ENCODE measurements at places on chromosomes 4 and X.

DNA sequence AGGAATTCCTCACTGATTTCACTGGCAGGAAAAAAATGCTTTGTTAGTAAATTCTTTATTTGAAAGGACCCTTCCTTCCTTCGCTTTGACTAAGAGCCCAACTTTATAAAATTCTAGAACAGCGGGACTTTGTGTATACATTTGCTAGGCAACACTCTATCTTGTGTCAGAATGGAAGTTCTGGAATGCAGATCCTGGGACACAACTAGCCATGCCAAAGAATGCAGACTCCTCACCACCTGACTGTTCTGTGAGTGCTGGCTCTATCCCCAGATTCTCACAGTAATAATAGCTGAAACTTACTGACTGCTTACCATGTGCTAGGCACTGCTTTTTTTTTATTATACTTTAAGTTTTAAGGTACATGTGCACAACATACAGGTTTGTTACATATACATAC, 73.3 kb upstream of the ZDHHC15 start:
- no peak for DNase-seq

DNA sequence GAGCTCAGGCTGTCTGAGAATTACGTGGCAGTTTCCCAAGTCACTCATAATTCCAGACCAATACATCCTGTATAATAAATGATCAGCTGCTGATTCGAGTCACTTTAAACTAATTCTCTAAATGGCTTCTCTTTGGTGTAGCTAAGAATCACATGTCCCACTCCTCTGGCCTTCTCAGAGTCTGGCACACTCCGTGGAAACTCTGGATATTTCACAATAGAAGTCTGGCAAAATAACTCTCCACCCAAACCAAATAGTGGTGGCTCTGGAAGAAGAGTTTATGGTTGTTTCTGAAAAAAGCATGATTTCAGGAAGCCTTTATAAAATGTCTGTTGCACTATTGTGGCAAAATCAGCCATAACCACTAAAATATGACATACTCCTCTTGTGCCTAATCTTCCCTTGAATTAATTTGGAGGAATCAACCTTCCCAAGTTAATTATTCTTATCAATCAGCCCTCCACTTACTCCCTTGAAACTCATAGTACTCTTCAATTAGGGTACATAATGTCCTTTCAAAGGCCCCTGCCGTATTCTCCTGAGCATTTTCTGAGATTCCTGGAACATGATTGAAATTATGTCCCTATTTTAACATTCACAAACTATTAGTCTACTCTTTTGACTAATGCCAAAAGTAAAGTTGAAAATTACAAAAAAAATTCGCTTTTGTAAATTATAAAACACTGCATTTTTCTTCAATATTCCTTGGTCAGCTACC, 991.6 kb downstream of the FAT4 start:
- DNase-seq: no peak

GRCh38 chr4:189364032-189364449, 576.6 kb upstream of the FRG1 start:
- DNase-seq: no peak

GRCh38 chr4:153022241-153022715, 86.2 kb downstream of the FHDC1 start:
- DNase-seq: peak; percentile 74

GRCh38 chrX:15761564-15762191, 23.6 kb downstream of the CA5B start:
- peak; percentile 69 for DNase-seq

DNA sequence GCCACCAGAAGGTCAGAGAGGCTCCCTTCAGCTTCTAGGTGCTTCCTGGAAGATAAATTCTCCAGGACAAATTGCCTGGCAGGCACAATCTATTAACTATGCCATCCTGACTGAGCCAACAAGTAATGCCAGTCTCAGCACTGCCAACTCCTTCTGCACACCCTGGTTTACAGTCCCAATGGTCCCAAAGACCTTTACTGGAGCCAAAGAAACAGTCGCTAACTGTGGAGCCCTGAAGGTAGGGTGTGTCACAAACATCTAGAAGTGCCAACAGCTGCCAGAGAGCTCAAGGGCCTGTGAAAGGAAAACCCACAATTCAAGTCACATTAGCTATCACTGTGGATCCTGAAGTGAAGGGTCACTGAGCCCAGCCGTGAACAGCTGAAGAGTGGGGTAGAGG, 34.9 kb upstream of the CITED1 start:
- DNase-seq: no peak

GRCh38 chr4:107600436-107600835, 119.6 kb downstream of the PAPSS1 start:
- no peak for DNase-seq

DNA sequence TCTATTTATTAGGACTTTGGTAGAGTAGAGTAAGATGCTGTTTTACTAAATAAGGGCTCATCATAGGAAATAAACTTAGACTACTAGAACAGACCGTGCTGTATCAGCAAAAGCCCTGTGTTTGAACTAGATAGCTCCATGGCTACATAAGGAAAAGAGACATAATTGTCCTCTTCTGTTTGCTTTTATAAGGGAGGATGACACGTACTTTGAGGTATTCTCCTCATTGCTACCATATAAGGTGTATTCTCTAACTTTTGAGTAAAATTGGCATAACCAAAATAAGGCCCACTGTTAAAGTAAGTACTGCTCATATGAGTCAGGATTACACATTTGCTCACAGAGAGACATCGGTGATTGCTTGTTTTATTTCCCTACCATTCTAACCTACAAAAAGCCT, 64.3 kb downstream of the PDLIM5 start:
- DNase-seq: no peak

GRCh38 chr4:81314196-81314896, 99.3 kb upstream of the PRKG2 start:
- DNase-seq: peak; percentile 71

- DNase-seq: no peak
Measured at GRCh38 chr4:107519053-107519452, 201.0 kb downstream of the PAPSS1 start.

DNA sequence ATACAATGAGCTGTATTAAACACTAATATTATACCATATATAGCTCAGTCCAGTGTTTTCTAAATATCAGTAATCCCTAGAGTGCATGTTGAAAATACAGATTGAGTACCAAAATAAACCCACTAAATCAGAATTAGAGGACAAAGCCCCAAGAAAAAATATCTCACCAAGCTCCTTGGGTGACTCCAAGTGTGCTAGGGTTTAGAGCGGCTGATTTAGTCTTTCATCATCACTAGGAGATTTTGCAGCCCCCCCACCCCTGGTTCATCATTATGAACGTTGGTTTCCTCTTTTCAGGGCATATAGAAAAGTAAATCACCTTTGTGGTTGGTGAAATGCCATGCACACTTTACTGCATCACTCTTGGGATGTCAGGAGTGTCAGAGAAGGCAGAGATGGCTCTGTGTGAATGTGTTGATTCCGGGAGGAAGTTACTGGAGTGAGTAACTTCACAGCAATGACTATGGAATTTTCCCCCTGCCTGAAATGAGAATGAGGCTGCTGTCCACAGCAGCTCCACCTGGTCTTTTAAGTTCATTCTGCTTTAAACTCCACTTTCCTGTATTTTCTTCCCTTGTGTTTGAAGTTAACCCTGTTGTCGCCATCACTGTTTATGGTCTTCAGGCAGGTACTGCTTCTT, 25.2 kb upstream of the ANAPC4 start:
- no peak for DNase-seq

DNA sequence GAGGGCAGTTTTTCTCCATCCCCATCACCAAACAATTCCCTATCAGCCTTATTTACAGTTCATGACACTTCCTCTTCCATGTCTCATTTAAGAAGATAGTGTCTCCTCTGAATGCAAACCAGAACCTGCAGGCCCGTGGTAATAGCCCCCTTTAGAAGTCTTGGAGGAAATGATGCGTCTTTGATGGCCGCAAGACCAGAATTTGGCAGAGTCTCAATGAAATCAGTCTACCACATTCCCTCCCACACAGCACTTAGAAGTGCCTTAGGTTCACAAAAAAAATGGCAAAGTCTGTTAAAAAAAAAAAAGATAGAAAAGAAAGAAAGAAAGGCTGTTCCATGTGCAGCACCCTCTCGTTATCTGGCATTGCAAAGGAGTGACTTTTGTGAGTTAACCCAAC, 2.1 kb upstream of the KDR start:
- DNase-seq: no peak

DNA sequence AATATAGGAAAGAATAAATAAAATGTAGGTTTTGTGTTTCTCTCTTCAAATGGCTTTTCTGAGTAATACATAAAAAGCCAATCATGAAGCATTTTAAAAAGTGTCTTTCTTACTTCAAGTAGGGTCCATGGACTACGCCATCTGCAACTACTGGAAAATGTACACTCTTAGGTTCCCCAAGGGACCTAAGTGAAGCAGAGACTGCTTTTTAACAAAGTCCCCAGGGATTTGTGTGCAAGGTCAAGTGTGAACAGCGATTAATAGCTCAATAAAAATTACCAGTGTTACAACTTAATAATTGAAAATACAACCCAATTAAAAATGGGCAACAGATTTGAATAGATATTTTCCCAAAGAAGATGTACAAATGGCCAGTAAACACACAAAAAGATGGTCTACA, 84.9 kb downstream of the ARHGAP6 start:
- peak; percentile 20 for DNase-seq

GRCh38 chrX:107747596-107748161, 27.9 kb downstream of the TSC22D3 start:
- peak; percentile 67 for DNase-seq

GRCh38 chrX:123731987-123732669, 724 bp downstream of the THOC2 start:
- DNase-seq: peak; percentile 14

GRCh38 chr4:113060853-113061252, 11.4 kb downstream of the ANK2 start:
- DNase-seq: no peak

- DNase-seq: no peak
Measured at GRCh38 chr4:147760695-147761094, 28.8 kb downstream of the ARHGAP10 start.

- DNase-seq: no peak
Measured at GRCh38 chr4:112167794-112168193, 22.5 kb downstream of the FAM241A start.

- DNase-seq: no peak
Measured at GRCh38 chr4:102959496-102959895, 60.0 kb downstream of the SLC9B1 start.

GRCh38 chrX:34653811-34654210, 3.3 kb downstream of the TMEM47 start:
- no peak for DNase-seq

DNA sequence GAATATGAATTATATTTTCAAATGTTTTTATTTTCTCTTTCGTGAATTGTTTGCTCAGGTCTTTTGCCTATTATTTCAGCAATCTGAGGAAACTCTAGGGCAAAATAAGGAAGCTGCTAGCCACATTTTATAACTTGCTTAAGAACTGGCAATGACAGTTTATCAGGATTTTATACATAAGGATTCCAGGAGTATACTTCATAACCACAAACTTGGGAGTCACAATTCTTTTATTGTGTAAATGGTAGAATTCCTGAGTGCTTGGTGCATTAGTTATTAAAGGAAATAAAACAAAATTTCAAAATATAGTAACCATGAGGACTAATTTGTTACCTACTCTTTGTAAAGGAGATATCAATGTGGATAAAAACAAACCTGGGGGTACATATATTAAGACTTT, 54.4 kb downstream of the PALLD start:
- no peak for DNase-seq

DNA sequence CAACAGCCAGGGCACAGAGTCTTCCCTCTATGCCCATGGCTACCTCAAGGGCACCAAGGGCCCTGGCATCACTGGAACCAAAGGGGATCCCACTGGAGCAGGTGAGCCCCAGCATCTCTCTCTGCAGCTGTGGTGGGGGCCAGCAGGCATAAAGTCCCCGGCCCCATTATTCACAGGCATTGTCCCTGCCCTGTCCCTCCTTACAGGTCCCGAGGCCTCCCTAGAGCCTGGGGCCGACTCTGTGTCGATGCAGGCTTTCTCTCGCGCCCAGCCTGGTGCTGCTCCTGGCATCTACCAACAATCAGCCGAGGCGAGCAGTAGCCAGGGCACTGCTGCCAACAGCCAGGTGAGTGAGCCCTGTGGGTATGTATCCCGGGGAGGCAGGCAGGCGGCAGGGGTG, 12.3 kb upstream of the UBA1 start:
- DNase-seq: no peak

DNA sequence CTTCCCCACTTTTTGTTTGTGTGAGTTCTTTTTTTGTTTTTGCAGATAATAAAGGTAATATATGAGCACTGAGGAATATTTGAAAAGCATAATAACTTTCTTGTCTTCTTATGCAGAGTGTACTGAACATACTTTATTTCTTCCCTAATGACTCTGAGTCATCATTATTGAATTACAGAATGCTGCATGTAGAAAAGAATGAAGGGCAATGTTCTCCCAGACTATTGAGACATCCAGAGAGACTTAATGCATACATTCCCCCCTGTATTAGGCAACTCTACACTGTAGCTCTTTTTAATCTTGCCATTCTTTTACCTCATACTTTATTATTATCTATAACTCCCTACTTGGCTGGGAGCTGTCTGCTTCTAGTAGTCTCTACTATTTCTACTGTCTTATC, 240.5 kb upstream of the ANKRD50 start:
- no peak for DNase-seq

- DNase-seq: no peak
Measured at GRCh38 chr4:133972586-133972985, 229.0 kb downstream of the PABPC4L start.

GRCh38 chr4:52010986-52011385, 9.2 kb downstream of the LRRC66 start:
- no peak for DNase-seq

GRCh38 chr4:780716-781492, 45.0 kb downstream of the CPLX1 start:
- no peak for DNase-seq

DNA sequence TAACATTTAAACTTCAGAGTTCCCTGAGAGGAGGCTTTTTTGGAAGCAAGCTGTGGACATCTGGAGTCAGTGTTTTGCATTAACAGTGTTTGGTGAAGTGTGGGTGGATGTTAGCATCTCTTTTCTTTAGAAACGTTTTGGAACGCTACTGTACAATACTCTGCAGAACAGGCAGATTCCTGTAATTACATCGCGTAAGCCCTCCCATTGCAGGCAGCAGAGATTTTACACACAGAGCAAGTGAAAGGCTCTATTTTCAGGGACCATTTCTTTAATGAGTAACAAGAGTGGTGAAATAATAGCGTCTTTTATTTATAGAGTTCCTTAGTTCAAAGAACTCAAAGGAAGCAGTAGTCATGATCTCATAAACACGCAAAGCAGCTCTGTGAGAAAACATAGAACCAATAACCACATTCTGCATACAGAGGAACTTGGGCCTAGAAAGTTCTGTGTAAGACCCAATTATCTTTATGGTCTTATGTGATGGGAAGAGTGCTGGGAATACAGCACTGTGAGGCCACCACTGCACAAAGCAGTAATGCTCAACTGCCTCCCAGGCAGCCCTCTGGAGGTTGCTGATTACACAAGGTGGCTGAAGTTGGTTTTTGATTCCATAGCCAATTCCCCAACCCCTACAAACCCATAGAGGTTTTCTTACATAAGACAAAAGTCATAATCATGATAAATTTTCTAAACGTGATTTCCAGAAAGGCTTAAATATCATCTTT, 298.7 kb upstream of the EPHA5 start:
- no peak for DNase-seq

Data from NCI-H1417 (cell line).